ENCODE measurements at places on chromosomes 7 and 10.

- DNase-seq = no peak
Observed at GRCh38 chr7:96273716-96274115, 48.2 kb downstream of the SLC25A13 start.

GRCh38 chr7:68424658-68425297 is 1173.5 kb upstream of the AUTS2 start:
- DNase-seq = no peak

- DNase-seq = no peak
Observed at GRCh38 chr10:57818522-57818921, 449.2 kb downstream of the IPMK start.

DNA sequence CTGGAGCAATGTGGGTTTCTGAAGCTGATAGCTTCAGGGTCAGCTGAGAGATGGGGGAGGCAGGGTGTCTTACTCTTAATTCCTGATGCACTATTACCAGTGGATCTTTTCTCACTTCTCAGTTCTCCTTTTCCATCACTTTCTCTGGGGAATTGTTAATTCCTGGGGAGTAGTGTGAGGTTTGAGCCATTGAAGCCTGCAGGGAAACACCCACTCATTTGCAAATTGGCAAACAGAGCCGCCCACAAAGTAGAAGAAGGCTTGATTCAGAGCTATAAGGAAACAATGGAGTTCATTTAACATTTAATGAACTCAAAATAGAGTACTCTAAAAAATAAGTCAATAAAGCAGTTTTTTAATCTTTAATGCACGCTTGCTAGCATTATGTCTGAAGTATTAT is 4.3 kb upstream of the TECTB start:
- DNase-seq = no peak

GRCh38 chr7:102935450-102936115 is 22.8 kb downstream of the LRRC17 start:
- DNase-seq = no peak

DNA sequence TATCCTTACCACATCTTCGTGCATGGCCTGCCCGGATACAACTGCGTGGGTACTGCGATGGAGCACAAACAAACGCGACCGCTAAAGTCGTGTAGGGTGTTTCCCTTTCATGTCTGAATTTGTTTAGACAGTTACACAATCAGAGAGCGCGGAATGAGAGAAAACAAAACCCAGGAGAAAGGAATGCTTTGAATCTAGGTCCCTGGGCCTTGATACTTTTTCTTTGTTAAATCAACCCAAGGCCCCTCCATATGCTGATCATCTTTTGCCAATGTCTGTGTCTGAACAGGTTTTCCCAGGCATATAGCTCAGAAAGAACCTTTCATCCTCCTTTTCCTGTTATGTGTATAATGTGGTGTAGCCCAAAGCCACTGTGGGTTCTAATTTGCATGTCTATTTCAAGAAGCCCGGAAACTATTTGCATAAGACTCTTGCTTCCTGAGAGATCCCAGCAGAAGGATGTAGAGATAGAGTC is 145.8 kb downstream of the FRMD4A start:
- DNase-seq = no peak

Measured in stimulated activated CD8-positive, alpha-beta memory T cell treated with anti-CD3 and anti-CD28 coated beads, Interleukin-7, amount 100 ng/mL, for 1 hour (primary cell).